Nephron progenitor cell (in vitro differentiated cells): ENCODE measurements at places on chromosomes 12 and 14.
A peak's percentile ranks its signal among the peaks of the same experiment; 100 is the strongest.

GRCh38 chr12:75695926-75696325, 184.5 kb upstream of the KRR1 start:
- no peak for DNase-seq
- no peak overlapping the region for H3K27ac ChIP-seq
- H3K36me3 ChIP-seq: no peaks in the 10 kb centered on the region
- peaks cover 27% of the 10 kb centered on the region for H3K4me1 ChIP-seq
- no peaks in the 10 kb centered on the region for H3K27me3 ChIP-seq
- no peak overlapping the region for H3K4me3 ChIP-seq

- no peak for DNase-seq
- H3K4me3 ChIP-seq: no peak overlapping the region
- H3K27me3 ChIP-seq: no peaks in the 10 kb centered on the region
- no peaks in the 10 kb centered on the region for H3K36me3 ChIP-seq
- peaks cover 61% of the 10 kb centered on the region for H3K4me1 ChIP-seq
- peak overlapping the region; percentile 52 for H3K27ac ChIP-seq
Observed at GRCh38 chr12:116133149-116133548, 144.3 kb downstream of the MED13L start.

DNA sequence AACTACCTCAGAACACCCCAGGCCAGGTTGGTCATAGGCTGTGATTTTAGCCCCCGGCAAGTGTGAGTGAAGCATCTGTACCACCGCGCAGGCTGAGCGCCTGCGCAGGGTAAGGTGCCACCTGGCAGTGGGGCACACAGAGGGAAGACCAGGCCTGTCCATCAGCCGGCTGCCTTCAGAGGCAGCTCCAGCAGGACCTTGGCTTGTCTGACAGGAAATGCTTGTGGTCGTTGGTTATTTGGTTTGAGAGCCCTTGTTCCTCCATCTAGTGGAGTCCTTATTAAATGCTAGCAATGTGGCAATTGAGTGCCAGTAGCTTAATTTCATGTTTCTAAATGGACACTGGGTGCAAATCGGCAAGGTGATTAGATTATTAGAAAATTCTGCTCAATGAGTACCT, 27.5 kb downstream of the SLC25A29 start:
- H3K27me3 ChIP-seq: peaks cover 3% of the 10 kb centered on the region
- peaks cover 38% of the 10 kb centered on the region for H3K36me3 ChIP-seq
- H3K4me1 ChIP-seq: peaks cover 26% of the 10 kb centered on the region
- no peak for DNase-seq
- no peak overlapping the region for H3K4me3 ChIP-seq

GRCh38 chr14:35883677-35884293, 57.6 kb downstream of the BRMS1L start:
- peaks cover 3% of the 10 kb centered on the region for H3K27me3 ChIP-seq
- no peak overlapping the region for H3K4me3 ChIP-seq
- no peak overlapping the region for H3K27ac ChIP-seq

GRCh38 chr12:46071335-46071734, 81.0 kb upstream of the SCAF11 start:
- peaks cover 8% of the 10 kb centered on the region for H3K27me3 ChIP-seq
- peaks cover 11% of the 10 kb centered on the region for H3K4me1 ChIP-seq
- H3K36me3 ChIP-seq: no peaks in the 10 kb centered on the region
- H3K4me3 ChIP-seq: no peak overlapping the region
- H3K27ac ChIP-seq: no peak overlapping the region

GRCh38 chr14:90809530-90810312, 6.5 kb downstream of the TTC7B start:
- H3K4me3 ChIP-seq: no peak overlapping the region
- H3K27ac ChIP-seq: no peak overlapping the region
- H3K27me3 ChIP-seq: peaks cover 6% of the 10 kb centered on the region
- no peaks in the 10 kb centered on the region for H3K36me3 ChIP-seq
- H3K4me1 ChIP-seq: peaks cover 61% of the 10 kb centered on the region

DNA sequence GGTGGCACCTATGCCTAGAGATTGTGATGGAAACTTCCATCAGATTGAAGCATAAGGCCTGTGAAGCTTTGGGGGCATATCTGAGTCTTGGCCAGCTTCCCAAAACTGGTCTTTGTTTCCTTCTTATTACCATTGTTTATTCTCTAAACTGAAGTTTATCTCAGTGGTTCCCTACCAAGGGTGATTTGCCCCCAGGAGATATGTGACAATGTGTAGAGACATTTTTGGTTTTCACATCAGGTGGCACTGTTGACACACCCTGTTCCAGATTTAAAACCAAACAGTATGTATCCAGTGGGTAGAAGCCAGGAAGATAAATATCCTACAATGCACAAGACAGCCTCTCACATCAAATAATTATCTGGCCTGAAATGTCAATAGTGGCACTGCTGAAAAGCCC, 22.1 kb downstream of the RASSF9 start:
- no peaks in the 10 kb centered on the region for H3K36me3 ChIP-seq
- no peak overlapping the region for H3K4me3 ChIP-seq
- H3K4me1 ChIP-seq: no peaks in the 10 kb centered on the region
- no peaks in the 10 kb centered on the region for H3K27me3 ChIP-seq
- DNase-seq: no peak

DNA sequence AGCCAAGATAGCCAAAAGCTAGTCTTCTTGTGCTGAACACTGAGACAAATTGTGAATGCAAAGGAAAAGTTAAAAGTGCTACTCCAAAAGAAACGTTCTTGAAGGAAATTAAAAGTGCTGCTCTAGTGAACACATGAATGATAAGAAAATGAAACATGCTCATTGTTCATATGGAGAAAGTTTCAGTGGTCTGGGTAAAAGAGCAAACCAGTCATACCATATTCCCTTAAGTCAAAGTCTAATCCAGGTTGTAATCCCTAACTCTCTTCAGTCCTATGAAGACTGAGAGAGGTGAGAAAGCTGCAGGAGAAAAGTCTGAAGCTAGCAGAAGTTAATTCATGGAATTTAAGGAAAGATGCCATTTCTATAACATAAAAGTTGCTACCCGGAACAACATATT, 121.5 kb downstream of the MNAT1 start:
- peaks cover 85% of the 10 kb centered on the region for H3K36me3 ChIP-seq
- no peaks in the 10 kb centered on the region for H3K27me3 ChIP-seq
- H3K27ac ChIP-seq: no peak overlapping the region

DNA sequence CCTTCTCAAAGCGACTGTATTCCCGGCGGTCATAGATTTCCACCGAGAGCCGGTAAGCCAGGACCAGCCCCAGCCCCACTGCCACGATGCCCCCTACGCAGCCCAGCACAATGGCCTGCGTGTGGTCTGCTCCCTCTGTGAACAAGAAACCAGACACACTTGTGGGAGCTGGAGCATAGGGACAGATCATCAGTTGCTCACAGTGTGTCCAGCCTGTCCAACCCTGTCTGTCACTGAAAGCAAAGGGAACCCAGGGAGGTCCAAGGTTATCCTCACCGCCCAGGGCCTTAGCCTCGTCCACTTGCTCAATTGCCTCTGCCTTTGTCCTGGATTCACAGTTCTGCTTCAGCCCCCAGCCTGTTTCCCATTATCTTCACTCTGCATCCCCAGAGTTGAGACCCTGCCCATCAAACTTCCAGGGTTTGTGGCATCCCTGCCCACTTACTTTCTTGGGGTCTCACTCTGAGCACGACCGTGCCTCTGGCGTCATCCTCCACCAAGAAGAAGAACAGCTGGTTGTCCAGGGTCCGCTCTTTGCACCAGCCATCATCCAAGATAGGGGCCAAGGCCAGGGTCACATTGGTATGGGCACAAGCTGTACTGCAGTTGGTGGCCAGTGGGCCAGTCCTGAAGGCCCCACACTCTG, 11.3 kb upstream of the CSAD start:
- no peaks in the 10 kb centered on the region for H3K4me1 ChIP-seq
- DNase-seq: no peak
- peaks cover 14% of the 10 kb centered on the region for H3K27me3 ChIP-seq
- H3K4me3 ChIP-seq: no peak overlapping the region

DNA sequence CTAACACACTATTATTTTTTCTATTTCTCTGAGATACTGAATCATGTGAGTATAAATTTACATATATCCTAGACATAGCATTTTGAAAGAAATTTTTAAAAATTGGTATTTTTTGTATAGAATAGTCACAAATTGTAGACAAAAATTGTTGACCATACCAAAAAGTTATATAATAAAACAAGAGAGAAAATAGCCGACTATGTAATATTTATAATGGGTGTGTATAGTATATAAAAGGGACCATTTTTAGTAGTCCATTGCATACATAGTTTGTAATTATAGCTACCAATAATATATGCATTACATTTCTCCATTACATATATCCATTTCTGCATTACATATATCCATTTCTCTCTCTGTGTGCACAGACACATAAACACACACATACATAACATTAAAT, 590.2 kb downstream of the TMTC2 start:
- no peak overlapping the region for H3K27ac ChIP-seq
- no peak for DNase-seq
- no peaks in the 10 kb centered on the region for H3K4me1 ChIP-seq
- no peaks in the 10 kb centered on the region for H3K36me3 ChIP-seq

DNA sequence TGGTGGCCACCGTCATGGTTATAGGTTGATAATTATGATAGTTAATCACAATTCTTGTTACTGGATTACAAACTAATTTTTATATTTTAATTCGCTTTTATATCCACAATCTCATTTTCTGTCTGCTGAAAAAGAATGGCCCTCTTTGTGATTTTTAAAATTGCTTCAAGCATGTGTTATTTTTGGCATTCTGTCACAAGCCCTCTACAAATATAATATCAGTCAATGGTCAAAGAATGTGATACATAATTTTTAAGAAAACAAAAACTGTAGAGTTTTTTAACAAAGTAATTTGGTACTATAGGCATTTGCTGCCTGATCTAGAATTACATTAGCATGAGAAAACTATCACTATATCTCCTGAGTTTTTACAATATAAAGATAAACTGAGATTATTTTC, 352.0 kb upstream of the TMTC1 start:
- peaks cover 3% of the 10 kb centered on the region for H3K27me3 ChIP-seq
- H3K27ac ChIP-seq: no peak overlapping the region
- no peaks in the 10 kb centered on the region for H3K36me3 ChIP-seq
- no peaks in the 10 kb centered on the region for H3K4me1 ChIP-seq

DNA sequence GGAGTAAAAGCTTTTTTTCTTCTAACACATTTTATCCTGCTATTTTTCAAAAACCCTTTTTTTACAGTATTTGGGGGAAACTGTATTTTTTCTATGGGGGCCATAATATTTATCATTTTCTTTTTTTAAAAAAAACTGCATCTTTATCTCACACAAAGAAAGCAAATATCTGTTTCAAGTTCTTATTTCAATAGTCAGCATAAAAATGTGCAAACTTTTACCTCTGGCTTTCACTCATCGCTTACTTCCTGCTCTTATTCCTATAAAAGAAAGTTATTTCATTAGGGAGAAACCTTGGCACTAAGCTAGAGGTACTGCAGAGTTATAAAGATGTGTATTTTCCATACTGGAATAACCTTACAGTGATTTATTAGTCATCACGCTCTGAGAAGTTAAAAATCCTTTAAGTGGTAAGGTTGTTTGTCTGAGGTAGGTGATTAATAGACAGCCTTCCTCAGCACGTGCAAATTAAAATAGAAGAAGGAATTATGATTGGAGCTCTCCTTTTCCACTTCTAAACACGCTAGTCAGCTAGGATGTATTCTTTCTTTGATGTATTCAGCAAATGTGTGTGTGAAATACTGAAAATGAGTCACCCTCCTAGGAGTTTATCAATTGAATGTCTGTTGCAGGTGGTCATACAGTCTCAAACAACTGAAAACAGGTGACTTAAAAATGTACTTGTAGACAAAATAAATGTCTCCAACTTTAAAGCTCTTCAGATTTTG, 461.0 kb downstream of the GXYLT1 start:
- no peak overlapping the region for H3K4me3 ChIP-seq
- H3K4me1 ChIP-seq: no peaks in the 10 kb centered on the region
- no peaks in the 10 kb centered on the region for H3K36me3 ChIP-seq
- H3K27me3 ChIP-seq: peaks cover 4% of the 10 kb centered on the region

- no peak overlapping the region for H3K4me3 ChIP-seq
- DNase-seq: no peak
- H3K36me3 ChIP-seq: no peaks in the 10 kb centered on the region
Observed at GRCh38 chr14:39451811-39452210, 19.6 kb upstream of the FBXO33 start.
